NCI-H1092 treated with DMSO at 0.1 percent for 48 hours (cell line): ENCODE measurements at places on chromosomes 13 and 19.

- no peak for DNase-seq
Measured at GRCh38 chr13:38954844-38955243, 35.8 kb downstream of the STOML3 start.

DNA sequence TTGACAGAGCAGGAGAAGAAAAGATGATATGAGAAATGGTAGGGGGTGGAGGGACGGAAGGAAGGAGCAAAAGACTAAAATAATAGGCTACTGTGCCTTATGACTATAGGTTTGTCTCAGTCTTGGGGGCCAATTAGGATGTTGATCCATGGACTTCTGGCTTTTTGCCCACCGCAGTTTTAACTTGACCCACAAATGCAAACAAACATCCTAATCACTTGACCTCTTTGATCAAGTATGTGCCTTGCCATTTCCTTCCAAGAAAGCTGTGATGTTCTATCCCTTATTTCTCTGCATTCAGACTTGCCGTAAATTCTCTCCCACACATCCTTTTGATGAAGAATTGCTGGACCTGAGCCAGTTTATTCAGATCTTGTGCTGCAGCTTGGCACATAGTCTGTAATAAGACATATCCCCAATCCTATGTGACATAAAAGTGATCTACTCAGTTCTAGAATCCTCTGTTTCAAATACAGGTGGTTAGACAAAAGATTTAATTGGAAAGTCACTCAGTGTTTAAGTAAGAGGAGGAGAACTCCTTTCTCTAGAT is 62.8 kb downstream of the TPT1 start:
- no peak for DNase-seq

GRCh38 chr19:1134431-1134830 is 30.6 kb downstream of the GPX4 start:
- DNase-seq = no peak

- DNase-seq = no peak
Measured at GRCh38 chr13:28558567-28558966, 63.6 kb upstream of the FLT1 start.

GRCh38 chr19:16026131-16026530 is 50.2 kb upstream of the TPM4 start:
- DNase-seq = no peak

GRCh38 chr13:54449922-54450321 is 1421.3 kb downstream of the OLFM4 start:
- no peak for DNase-seq

GRCh38 chr19:16342002-16342715 is 17.5 kb downstream of the KLF2 start:
- no peak for DNase-seq

DNA sequence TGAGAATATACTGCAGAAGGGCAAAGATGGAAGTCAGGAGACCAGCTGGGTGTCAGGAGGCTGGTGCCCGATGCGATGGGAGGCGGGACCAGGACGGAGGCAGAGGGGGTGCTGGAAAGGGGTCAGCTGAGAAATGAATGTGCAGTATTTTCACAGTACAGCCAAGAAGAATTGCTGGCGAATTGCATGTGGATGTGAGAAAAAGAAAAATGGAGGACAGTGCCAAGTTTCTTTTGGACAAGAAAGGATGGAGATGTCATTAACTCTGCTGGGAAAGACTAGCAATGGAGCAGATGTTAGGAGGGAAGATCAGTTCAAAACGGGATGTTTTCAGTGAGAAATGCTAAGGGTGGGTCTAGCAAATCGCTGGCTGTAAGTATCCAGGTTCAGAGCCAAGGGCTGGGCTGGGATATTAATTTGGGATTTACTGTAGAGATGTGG is 7.0 kb downstream of the CRYL1 start:
- no peak for DNase-seq

GRCh38 chr19:56261145-56261544 is 11.4 kb upstream of the EDDM13 start:
- DNase-seq = no peak
